ENCODE measurements at places on chromosomes 13 and 19.

GRCh38 chr13:73482556-73482955 lies 423.8 kb downstream of the KLF5 start:
- no peak for DNase-seq

GRCh38 chr13:53121131-53121773 lies 92.6 kb downstream of the OLFM4 start:
- no peak for DNase-seq

GRCh38 chr19:8113017-8113416 lies 36.4 kb downstream of the FBN3 start:
- no peak for DNase-seq

DNA sequence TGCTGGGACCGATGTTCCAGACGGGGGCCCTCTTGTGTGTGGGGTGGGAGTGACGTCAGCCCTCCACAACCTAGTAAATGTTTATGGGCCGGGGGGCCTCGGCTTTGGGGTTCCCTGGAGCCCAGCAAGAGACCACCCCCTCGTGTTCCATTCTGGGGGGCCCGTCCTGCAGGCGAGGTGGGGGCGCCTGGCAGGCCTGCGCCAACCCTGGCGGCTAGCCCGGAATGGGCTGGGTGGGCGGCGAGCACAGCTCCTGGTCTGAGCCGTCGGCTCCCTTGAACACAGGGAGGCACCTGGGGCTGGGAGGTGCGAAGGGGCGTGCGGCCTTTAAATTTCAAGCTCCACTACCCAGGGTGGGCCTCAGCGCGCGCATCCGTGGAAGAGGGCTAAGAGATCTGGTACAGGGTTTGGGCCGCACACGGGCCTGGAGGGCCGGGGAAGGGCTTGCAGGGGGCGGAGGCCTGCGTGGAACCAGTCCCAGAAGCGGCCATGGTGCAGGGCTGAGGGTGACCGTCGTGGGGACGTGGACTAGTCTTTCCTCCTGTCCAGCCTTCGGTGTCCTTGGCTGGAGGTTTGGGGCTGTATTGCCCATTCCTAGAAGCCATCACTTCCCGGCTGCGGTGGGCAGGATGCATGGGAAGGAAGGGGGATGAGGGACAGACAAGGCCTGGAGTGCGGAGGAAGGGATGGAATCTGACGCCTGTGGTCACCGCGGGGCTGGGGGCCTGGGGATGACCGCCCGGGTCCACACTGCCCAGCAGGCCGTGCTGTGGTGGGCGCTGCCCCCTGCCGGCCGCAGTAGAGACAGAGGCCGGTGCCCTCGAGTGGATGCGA lies 11.4 kb downstream of the NDUFA11 start:
- peak; percentile 58 for DNase-seq

GRCh38 chr13:29504691-29505090 lies 90.8 kb downstream of the SLC7A1 start:
- no peak for DNase-seq

DNA sequence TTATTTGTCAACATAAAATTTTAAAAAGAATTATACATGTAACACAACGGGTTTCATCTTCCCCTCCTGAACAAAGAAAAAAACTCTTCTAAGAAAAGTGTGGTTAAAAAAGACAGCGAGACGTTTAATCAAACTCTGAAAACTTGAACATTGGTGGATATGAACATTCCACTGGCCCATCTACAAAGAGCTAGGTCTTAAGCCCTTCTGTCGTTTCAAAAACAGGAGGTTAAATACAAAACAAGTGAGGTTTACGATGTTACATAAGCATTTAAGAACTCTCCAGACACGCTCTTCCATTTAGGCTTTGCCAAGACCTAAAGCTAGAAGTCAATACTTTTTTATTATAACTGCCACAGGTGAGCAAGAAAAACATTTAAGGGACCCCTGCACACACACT lies 9.4 kb upstream of the DOCK9 start:
- DNase-seq = no peak

DNA sequence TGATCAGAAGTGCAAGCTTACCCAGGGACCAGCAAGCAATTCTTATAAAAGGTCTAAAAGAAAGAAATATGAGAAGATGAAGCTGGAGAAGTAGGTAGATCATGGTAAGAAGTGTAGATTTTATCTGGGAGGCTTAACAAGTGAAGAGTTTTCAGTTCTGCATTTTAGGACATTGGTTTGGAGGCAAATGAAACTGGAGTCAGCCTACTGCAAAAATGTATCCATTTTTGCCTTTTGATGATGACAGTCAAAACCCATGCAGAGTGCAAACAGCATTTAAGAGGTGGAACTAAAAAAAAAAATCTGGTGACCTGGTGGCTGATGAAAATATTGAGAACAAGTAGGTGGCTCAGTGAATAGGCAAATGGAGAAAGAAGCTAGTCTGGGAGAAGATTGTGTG lies 216.9 kb downstream of the DNAJC15 start:
- DNase-seq = peak; percentile 61

- DNase-seq = no peak
These were observed 69.4 kb downstream of the TSC22D1 start for GRCh38 chr13:44506719-44507118.

Data from Karpas-422 (cell line).